Muscle of back (tissue), 13 donors: ENCODE measurements at places on chromosomes 13 and 19.

DNA sequence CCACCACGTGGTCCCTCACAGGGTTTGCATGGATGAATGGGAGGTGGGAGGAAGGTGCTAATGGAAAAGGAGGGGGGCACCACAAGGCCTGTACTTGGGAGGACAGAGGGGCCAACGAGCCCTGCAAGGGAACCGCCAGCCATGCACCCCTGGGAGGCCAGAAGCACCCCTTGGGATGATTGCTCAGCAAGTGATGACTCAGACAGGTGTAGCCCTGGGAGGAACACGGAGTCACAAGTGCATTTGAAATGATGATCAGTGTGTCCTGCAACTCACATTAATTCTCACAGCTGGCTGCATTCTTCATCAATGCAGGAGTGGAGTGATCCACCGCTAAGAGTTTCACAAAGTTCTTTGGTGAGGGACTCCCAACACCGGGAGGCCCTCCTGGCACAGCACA, 82.8 kb upstream of the ZNF254 start:
- DNase-seq, result no peak

DNA sequence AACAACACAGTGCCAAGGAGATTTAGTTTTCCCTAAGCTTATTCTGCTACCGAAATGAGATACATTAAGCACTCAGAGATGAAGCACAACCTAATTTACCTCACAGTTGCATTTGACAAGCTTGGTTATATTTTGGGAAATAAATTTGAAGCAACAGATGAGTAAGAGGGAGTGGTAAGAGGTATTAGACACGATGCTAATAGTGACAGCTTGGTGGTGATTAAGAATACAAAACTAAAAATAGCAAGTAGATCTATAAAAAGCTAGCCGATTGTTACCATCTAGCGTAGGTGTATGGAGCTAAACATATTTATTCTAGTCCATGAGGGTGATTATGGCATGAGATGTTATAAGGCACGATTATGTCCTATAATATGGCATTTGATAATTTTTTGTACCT, 208.5 kb downstream of the PCCA start:
- DNase-seq, result no peak

DNA sequence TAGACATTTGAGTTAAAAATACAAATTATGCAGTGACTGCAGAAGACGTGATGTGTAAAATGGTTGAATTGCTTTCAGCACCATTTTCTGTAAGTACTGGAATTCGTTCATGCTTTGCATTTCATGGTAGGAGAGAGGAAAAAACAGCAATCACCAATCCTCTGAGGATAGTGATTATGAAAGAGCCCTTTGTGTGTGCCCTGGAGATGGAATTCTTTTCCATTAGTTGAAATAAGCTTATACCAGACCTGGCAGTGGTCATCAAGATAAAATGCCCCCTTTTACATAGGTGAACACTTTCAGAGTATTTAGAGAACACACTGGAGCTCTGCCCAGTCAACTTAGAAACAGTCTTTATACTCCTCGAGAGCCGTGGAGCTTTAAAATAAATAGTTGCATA, 1.7 kb downstream of the CNMD start:
- no peak for DNase-seq

DNA sequence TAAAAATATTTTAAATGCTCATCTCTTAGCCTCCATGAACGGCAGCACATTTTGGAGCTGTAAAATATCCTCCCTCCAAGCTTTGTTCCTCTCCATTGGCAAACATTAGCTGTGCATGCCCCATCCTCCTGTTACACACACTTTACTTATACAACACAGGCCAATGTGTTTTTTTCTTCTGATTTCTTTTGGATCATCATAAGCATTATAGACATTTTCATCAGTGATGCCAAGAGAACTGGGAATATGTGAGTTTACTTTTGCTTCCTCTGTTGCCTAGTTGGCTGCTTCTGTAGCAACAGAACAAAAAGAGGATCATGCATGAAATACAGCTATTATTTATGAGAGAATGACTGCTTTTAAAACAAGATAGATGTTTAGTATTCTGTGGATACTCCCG, 142.6 kb downstream of the PCDH9 start:
- DNase-seq, result peak; percentile 12

- DNase-seq, result peak; percentile 19
Observed at GRCh38 chr13:60661521-60661920, 264.5 kb downstream of the TDRD3 start.

GRCh38 chr19:5947435-5947834, 30.5 kb downstream of the RANBP3 start:
- no peak for DNase-seq

DNA sequence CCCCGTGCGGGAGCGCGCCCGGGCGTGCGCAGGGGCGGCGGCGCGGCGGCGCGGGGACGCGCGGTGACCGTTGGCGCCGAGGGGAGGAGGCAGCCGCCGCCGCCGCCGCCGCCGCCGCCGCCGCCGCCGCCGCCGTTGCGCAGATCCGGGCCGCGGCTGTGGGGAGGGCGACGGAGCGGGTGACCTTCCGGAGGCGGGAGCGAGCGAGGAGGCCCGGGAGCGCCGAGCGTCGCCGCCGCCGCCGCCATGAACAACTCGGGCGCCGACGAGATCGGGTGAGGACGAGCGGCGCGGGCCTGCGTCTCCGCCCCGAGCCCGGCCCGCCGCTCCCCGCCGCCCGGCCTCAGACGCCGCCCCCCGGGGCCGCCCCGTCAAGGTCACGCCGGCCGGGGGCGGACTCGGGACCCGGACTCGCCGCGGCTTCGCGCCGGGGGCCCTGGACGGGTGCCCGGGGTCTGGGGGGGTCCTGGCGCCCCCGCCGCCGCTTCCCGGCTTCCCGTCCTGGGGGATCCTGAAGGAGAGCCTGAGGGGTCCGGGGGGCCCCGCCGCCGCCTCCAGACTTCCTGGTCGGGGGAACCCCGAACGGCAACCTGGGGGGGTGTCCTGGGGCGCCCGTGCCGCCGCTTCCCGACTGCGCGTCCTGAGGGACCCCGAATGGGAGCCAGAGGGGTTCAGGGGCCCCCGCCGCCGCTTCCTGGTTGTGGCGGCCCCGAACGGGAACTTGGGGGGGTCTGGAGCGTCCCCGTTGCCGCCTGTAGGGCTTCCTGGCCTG, at the start of gene DAZAP1:
DAZAP1 (plus strand) TSS at position 59 of the 772 bp plus-strand sequence; CDS start at position 247, 188 bp downstream.
- no peak for DNase-seq

DNA sequence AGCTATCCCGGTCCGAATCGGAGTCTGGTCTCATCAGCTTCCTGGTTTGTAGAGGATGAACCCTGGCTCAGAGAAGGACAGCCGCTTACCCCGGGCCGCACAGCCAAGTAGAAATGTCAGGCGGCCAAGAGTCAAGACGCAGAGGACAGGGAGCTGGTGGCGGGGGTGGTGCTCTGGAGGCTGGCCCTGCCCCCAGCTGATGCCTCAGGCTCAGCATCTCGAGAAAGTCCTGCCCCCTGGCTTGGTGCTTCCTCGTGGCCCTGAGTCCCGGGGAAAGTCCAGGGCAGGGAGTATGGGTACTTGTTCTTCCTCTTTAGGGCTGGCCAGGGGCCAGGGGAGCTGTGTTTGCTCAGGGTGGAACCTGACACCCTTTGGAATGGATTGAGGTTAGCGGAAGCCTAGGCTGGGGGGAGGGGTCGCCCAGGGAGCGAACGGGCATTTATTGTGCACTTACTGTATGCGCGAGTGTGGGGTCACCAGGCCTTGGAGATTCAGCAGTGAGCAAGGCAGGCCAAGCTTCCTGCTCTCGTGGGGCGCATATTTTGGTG, 2.2 kb downstream of the TJP3 start:
- DNase-seq, result no peak

- no peak for DNase-seq
Observed at GRCh38 chr13:55219538-55219937, 1921.2 kb upstream of the PRR20A start.

DNA sequence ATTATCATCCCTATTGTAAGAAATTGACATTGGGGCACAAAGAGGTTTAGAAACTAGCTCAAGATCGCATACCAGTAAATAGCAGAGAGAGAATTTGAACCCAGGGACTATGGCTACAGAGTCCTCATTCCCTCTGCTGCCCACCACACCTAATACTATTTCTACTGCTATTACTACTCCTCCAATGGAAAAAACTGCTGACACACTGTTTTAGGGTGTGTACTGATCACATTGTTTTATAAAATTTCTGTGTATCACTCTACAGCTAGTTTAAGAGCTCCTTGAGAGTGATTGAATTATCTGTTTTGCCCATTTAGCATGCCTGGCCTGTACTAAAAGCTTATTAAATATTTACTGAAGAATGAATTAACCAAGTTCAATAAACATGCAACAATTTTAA, 552.4 kb downstream of the GPC5 start:
- no peak for DNase-seq

DNA sequence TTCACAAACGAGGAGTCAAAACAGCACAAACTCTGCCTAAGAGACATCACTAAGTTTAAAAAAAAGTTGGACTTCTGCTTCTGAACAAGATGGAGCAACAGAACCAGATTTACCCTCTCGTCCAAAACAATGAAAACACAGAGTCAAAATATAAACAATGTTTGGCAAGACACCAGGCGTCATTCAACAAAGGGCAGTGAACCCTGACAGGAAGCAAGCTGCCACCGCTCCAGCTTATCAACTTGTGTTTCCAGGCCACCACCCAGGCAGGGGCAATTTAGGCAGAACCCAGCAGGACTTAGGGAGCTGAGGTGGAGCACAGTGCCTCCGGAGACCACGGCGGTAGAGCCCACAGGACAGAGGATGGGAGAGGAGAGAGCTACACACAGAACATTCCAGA, 8.6 kb upstream of the NAPA start:
- DNase-seq, result no peak

DNA sequence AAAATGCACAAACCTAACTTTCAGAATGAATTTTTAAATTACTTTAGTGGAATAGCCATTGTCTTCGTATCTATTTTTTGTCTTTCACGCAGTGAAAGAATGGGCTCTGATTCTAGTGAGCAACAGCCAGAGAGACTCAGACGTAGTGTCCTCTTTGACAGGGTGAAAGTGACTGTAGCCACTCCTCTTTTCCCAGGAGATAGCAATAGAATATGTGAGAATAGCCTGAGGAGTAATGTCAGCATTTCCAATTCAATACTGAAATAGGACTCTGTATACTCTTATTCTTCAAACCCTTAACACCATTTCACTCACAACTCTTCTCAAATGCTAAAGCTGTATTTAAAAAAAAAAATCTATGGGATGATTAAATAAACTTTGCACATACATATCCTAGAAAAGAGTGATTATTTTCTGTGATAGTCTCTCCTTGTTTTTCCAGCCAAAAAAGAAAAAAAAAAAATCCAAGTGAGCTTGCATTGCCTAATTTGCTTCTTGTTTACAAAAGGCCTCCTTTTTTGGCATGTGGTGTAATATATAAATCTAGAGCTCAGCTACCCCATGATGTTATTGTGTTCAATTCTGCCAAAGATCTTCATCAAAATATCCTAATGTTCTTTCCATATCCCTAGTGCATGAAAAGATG, 626.1 kb upstream of the SLITRK6 start:
- peak; percentile 45 for DNase-seq

DNA sequence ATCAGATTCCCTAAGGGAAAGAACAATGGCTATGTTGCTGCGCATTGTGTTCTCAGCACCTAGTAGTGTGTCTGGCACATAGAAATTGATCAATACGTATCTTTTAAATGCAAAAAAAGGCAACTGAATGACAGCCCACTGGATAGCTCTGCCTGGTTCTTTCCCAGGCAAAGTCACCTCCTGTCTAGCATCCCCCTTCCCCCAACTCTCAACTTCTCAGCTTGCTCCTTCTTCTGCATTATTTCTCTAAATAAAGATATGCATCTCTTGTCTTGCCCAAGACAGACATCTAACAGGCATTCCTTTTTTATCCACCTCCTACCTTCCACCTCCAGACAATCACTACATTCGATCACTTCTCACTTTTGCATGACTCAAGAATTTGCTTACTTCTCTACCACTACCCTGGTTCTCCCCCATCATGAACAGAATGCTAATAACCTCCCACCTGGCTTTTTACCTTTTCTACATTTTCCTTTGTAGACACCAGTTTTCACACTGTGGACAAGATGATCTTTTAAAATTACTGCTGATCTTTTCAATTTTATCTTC, 26.5 kb upstream of the OXGR1 start:
- no peak for DNase-seq

GRCh38 chr13:21078501-21078900, 17.1 kb upstream of the LATS2 start:
- DNase-seq, result peak; percentile 26

- DNase-seq, result no peak
Observed at GRCh38 chr13:80894917-80895316, 554.0 kb upstream of the SPRY2 start.

DNA sequence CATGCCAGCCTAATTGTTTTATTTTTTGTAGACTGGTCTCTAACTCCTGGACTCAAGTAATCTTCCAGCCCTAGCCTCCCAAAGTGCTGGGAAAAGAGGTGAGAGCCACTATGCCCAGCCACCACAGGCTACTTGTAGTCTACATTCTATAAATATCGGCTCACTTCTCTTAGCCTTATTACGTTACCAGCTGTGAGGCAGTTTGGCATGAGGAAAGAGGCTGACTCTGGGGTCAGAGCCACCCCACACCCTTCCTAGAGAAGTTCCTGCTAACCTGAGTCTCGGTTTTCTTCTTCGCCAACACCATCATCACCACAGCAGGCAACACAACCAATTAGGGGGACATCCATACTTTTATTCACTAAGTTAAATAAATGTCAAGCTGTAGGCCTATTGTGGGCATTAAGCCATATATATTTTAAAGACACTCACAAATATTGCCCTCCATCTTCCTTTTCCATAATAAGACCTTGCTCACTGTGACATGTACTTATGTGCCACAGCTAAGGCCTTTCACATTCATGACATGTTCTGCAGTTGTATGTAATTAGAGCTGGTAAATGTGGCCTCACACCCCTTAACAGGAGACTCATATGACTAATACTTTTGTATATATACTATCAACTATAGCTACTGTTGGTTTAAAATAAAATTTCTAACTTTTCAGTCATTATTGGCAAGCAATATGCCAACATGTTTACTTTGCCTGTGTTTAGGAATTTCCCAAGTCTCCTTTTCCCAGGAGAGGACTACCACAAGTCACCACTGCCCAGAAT, 5.7 kb downstream of the SLC25A30 start:
- DNase-seq, result no peak

DNA sequence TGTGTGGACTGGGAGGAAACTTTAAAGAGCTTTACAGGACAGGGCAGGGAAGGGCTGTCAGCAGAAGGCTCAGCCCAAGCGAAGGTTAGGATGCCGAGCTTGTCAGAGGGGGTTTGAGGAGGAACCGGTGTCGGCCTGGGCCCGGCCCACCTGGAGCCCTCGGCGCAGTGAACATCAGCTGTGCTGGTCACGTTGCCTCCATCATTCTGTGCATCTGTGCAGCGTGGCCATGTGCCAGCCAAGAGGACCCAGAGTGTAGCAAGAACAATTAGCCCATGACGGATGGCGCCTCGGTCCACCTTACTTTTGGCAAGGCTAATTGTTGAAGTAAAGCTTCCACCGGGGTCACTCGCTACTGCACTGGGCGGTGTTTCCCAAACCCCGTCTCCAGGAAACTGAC, 161.4 kb downstream of the PTPRS start:
- no peak for DNase-seq
